Ovary (tissue), 10 donors: ENCODE measurements at places on chromosomes 11 and 22. TPM values are rescaled to one million over a fixed set of nuclear protein-coding genes. Genes with fewer than 3 reads are reported as not detected.

GRCh38 chr11:44596525-44597276 is 31.2 kb downstream of the CD82 start:
- peak overlapping the region; percentile 49 for H3K27ac ChIP-seq
- H3K36me3 ChIP-seq: no peaks in the 10 kb centered on the region
- no peaks in the 10 kb centered on the region for H3K27me3 ChIP-seq
- no peak for DNase-seq
- no peak overlapping the region for H3K4me3 ChIP-seq

The SHANK2 gene
- total RNA-seq: 40.4 TPM

DNA sequence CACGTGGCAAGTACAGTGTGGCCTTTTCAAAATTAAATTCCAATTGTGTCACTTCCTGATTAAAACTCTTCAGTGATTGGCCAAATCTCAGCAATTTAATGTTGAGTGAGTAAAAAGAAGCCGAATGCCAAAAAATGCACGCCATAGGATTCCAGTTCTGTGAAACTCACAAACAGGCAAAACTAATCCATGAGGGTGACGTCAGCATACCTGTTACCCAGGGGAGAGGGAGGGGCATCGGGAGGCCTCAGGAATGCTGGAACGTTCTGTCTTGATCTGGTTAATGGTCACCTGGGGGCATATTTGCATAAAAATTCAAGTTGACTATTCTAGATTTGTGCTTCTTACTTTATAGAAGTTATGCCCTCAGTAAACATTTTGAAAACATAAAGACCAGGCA is 39.9 kb upstream of the RAB1B start:
- H3K36me3 ChIP-seq: no peaks in the 10 kb centered on the region
- no peaks in the 10 kb centered on the region for H3K4me1 ChIP-seq

The TTC36 gene
- not detected for total RNA-seq

The TIMP3 gene
- 159 TPM for total RNA-seq

- no peaks in the 10 kb centered on the region for H3K36me3 ChIP-seq
- no peak overlapping the region for H3K27ac ChIP-seq
- no peaks in the 10 kb centered on the region for H3K27me3 ChIP-seq
- DNase-seq: no peak
- H3K4me3 ChIP-seq: no peak overlapping the region
Observed at GRCh38 chr11:77758331-77758730, 62.2 kb downstream of the RSF1 start.

GRCh38 chr11:69393178-69393832 is 88.2 kb upstream of the LINC01488 start:
- H3K4me1 ChIP-seq: no peaks in the 10 kb centered on the region
- DNase-seq: no peak
- no peak overlapping the region for H3K4me3 ChIP-seq
- H3K27me3 ChIP-seq: no peaks in the 10 kb centered on the region
- no peak overlapping the region for H3K27ac ChIP-seq
- no peaks in the 10 kb centered on the region for H3K36me3 ChIP-seq

The TXN2 gene
- total RNA-seq: 78.2 TPM

- no peaks in the 10 kb centered on the region for H3K27me3 ChIP-seq
- DNase-seq: no peak
- no peak overlapping the region for H3K27ac ChIP-seq
- no peak overlapping the region for H3K4me3 ChIP-seq
- no peaks in the 10 kb centered on the region for H3K4me1 ChIP-seq
- no peaks in the 10 kb centered on the region for H3K36me3 ChIP-seq
Observed at GRCh38 chr11:92484570-92484969, 260.0 kb downstream of the FAT3 start.

The PRRG4 gene
- 0.32 TPM for total RNA-seq

- no peaks in the 10 kb centered on the region for H3K4me1 ChIP-seq
- DNase-seq: no peak
- H3K27me3 ChIP-seq: no peaks in the 10 kb centered on the region
Observed at GRCh38 chr11:92070026-92070889, 154.4 kb upstream of the FAT3 start.

DNA sequence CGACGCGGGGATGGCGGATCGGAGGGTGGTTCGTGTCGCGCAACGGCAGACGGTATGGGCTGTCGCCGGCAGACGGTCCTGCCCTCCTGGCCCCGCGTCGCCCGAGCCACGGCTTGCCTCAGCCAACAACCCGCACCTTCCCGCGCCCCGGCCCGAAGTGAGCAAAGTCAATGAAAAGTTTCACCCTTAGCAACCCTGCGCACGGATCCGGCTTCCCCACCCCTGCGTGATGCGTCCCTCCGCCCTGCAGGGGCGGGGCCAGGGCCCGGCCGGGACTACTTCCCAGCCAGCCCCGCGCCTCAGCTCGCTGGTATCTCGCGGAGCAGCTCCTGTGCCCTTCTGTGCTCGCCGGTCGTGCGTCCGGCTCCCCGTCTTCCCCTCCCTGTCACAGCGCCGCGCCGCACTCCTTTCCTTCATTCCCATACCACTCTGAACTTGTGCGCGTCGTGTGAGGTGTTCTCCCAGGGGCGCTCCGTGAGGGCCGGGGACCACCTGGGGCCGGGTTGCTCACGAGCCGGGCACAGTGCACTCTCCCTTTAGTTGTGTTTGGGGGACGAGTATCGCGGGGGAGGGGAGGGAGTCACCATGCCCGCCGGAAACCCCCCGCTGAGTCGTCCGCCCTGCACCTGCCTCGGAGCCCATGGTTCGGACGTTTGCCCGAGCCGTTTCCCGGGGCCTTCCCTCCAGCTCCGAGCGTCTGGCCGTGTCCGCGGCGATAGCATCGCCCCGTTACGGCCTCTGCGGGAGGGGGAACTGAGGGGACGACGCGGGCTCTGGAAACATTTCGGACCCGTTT is at the start of gene TOB2:
TOB2 (minus strand) TSS at position 163 of the 796 bp plus-strand sequence. CDS start 9,456 bp downstream, outside the sequence.
- H3K4me3 ChIP-seq: peak within 1 kb of the TSS; percentile 94
- H3K27ac ChIP-seq: peak within 1 kb of the TSS; percentile 98
- peak; percentile 96 for DNase-seq
- peaks cover 6% of the 10 kb centered on the region for H3K4me1 ChIP-seq
- H3K36me3 ChIP-seq: no peaks in the 10 kb centered on the region

The APOL5 gene
- total RNA-seq: not detected

- no peak for DNase-seq
- H3K27me3 ChIP-seq: no peaks in the 10 kb centered on the region
- H3K36me3 ChIP-seq: no peaks in the 10 kb centered on the region
- H3K27ac ChIP-seq: no peak overlapping the region
- H3K4me1 ChIP-seq: no peaks in the 10 kb centered on the region
Observed at GRCh38 chr11:69243496-69244200, 50.3 kb upstream of the MYEOV start.
